ENCODE measurements at places on chromosomes 5 and 9.

DNA sequence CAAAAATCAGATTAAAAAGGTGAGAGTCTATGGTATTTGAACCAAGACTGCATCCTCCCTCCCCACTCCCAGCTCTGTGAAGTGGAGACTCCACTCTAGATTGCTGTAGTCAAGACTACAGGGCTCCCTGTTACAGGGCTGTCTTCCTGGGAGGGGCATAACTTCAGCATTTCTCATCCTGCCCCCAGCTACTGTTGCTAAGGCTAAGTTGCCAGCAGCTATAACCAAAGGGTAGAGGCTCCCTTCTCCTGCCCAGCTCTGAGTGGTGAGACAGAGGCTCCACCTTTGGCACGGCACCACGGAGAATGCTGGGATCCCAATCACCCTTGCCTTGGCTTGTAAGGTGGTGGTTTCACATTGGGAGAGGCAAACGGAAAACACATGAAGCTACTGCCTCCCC lies 39.2 kb upstream of the GCNT4 start:
- no peak for DNase-seq

GRCh38 chr5:133114166-133114932 lies 62.5 kb downstream of the HSPA4 start:
- peak; percentile 15 for DNase-seq

DNA sequence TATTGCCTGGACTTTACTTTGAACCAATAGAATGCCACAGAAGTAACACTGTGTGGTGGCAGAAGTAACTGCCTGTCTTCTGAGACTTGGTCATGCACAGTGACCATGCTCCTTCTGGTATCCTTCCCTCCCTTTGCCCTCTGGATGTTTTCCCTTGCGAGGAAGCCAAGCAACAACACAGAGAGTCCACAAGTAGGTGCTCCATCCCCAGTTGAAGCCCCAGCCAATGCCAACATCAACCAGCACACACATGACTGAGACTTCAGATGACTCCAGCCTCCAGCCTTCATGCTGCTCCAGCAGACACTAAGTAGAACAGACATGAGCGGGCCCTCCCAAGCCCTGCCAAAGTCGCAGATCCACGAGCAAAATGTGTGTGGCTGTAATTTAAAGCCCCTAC lies 129.6 kb downstream of the EPB41L4A start:
- no peak for DNase-seq

DNA sequence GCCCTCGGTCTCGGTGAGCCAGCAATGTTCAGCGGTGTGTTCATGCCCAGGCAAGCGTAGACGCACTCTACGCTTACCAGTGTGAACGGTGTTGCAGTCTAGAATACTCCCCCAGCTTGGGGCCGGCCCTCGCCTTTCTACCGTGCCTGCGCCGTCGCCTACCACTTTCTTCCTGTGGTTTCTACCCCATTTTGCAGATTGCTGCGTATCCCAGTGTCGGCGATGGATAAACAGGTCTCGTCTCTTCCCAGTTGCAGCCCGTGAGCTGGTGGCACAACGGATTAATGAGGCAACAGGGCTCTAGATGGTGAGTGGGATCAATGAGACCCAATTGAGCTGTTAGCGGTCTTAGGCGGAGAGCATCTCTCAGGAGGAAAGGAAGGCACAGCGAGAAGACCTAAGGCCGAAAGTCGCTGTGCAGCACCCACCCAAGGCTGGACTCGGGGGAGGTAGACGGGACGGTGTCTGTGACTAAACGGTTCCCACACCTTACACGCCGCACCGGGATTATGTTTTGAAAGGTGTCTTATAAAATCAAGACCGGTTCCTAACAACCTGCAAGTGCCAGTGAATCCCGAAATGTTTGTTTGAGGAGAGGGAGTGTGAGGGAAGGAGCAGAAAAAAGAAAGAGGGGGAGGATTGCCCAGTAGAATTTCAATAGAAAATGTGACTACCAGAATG lies 5.8 kb downstream of the OTP start:
- no peak for DNase-seq

- DNase-seq: no peak
These were observed 717.1 kb upstream of the ZNF608 start for GRCh38 chr5:125463466-125464092.

DNA sequence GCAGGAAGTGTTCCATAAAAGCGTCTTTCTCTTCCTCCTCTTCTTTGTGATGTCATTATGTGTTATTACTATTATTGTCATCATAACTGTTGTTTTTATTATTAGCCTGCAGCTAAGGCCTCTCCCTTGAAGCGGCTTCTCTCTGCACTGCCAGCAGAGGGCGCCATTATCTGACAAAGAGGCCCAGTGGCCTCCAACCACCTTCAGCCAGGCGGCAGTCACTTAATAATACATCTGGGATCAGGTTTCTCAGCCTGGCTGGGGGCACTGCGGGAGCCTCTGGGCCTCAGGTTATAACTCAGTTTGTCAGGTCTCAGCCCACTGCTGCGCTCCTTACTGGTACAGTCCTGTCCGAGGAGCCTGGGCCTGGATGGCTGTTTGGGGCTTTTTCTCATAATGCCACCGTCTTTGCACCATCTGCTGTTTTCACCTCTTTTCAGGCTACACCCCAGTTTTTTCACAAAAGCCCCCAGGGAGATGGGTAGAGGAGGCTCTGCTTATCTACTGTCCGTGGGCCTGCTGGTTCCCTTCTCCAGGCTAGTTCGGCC lies 281.9 kb downstream of the NSG2 start:
- peak; percentile 69 for DNase-seq
